DMS79 treated with DMSO at 0.1 percent for 48 hours (cell line): ENCODE measurements at places on chromosomes 2 and 18.

DNA sequence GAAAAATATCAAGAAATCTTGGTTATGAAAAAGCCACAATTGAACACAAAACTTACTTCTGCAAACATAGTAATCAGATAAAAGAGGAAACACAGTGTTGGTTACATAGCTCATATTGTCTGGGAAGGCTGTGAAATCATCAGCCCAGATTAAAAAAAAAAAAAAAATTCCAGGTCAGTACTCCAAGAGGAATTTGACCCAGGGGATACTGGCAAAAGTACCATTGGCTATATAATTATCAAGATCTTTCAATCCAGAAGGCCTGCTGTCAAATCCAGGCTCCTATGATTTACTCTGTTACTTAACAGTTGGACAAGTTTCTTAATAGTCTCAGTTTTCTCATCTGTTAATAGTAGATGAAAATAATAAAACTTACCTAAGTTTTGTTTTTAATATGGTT lies 12.9 kb upstream of the IKZF2 start:
- no peak for DNase-seq

DNA sequence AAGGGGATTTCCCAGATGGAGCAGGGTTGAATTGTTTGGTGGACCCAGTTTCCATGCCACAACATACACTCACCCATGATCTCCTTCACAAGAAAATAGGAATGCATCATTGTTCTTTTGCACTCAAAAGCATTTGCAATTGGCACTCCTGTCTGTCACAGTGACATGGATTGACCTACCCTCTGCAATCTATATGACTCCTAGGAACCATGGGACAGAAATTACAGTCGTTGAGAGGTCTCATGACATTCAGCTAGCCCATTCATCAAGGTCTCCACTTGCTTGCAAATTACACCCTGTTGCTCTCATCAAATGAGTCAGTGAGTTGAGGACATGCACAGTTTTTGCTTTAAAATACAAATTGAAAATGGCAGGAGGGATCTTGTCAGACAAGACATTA lies 448.5 kb downstream of the LPIN1 start:
- no peak for DNase-seq

DNA sequence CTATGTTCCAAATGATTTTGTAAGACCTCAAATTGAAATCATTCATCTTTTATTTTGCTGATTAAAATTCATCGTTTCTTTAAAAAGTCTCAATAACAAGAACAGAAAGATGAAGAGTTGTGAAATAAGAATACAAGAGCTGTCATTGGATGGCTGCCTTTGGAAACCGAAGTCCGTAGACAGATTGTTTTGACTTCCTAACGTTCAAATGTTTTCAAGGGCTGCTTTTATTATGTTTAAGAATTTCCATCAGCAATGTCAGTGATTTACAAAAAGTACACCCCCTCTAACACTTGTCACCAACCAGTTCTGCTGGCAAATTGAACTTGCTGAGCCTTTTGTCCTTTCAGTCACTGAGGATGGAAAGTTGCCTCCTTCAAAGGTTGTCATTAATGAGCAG lies 89.6 kb downstream of the KCNE4 start:
- DNase-seq, result no peak

- no peak for DNase-seq
Measured at GRCh38 chr2:228522276-228522675, 340.8 kb upstream of the SPHKAP start.
